ENCODE measurements at places on chromosomes 16 and 17.

- DNase-seq = no peak
Observed at GRCh38 chr17:41976142-41976768, 9.7 kb downstream of the CNP start.

GRCh38 chr17:41013606-41014005, 4.7 kb upstream of the KRTAP3-1 start:
- peak; percentile 5 for DNase-seq

DNA sequence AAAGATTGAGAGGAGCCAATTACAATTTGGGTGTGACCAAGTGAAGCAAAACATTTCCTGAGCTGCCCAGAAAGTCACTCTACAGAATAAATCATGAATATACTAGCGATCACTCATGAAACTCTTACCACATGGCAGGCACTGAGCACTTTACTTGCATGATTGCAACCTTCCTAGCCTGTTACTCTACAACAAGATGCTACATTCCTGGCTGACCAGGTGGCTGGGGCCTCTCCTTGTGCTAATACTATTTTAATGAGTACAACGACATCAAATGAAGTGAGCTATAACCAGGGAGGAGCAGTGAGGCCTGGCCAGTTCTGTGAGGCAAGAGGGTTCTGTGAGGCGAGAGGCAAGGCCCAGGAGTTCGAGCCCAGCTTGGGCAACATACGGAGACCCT, 75.2 kb downstream of the CPPED1 start:
- no peak for DNase-seq

- DNase-seq = no peak
Observed at GRCh38 chr16:10178080-10178479, 4.1 kb downstream of the GRIN2A start.

DNA sequence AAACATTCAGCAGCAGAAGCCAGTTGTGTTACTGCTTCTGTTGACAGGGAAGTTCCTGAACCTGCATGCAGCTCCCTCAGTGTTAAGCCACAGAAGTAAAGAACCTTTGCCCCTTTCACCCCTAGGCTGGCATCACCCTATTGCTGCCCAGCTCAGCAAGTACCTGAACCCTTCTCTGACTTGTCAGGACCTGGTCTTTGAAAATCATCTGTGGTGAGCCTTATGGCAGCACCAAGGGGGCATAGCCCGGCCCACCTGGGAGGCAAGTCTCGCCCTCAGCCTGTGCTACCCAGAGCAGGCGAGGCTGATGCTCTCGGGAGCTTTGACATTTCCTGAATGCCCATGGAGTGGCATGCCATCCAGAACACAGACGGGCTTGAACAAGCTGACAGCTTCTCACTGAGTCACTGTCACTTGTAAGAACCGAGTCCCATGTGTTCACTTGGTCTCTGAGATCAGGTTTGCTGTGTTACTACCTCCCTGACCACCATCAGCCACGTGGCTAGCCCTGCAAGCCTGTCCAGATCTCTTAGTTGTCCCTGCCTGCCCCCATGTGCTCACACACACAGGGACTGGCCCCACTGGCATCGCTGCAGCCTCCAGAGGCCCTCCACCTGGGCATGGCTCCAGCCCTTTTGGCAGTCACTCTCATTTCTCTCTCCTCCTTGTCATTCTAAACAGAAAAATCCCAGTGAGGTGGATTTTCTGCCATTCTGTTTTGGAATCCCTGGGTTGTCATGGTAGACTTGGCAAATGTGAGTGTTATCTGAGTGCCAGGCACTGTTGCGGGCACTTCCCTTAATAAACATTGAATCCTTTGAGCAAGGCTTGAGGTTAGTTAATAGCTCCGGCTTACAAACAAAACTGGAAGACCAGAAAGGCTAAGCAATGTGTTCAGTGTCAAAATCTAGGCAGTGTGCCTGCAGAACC, 2.9 kb upstream of the CARMIL2 start:
- no peak for DNase-seq

DNA sequence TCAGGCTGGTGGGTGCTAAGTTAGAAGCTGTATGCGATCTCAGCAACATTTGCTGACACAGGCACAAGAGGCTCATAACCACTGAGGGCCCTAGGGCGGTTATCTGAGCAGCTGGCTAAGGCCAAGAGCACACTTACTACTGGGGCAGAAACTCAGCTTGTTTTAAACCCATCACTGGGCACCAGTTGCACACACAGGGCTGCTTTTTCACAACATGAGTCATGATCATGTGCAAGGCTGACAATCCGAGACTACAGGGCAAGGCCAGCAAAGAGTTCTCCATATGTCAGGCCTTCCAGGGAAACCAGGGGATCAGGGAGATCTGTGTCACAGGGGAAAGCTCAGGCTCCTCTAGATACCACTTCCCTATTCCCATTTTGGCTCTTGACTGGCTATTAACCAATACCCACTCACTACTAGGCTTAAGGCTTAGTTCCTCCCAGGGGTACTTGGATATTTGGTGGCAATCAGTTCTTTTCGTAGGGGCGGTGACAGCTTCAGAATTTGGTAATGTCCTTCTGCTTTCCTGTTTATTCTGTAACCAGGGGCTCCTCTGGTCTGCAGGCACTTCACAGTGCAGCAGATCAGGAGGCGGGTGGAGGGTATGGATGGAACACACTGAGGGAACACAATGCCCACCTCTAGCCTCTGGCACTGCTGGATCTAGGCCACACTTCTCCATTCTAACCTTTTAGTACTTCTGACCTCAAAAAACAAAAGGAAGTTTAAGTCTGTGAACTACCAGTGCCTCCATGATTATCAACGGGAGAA, 44.9 kb upstream of the ERN1 start:
- DNase-seq = peak; percentile 82

DNA sequence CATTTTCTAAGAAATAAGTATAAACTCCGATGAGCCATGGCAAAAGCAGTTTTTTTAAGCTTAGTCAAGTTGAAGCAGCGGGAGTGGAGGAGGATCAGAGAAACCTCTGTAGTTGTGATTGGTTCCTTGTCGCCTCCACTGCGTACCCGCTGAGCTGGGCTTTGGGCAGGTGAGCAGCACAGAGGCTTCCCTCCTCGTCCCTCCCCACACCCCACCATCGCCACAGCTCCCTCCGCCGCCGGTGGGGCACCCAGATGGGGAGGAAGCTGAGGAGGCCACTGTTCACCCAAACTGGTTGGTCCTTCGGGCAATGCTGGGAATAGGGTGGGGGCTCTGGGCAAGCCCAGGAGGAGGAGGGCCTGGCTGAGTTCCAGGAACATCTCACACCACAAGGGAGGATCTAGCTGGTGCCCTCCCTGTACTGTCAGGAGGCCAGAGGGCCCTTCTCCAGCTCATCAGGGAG, 5.2 kb upstream of the MRPL38 start:
- no peak for DNase-seq

- DNase-seq = no peak
Observed at GRCh38 chr16:69904495-69905170, 46.5 kb upstream of the CLEC18A start.

DNA sequence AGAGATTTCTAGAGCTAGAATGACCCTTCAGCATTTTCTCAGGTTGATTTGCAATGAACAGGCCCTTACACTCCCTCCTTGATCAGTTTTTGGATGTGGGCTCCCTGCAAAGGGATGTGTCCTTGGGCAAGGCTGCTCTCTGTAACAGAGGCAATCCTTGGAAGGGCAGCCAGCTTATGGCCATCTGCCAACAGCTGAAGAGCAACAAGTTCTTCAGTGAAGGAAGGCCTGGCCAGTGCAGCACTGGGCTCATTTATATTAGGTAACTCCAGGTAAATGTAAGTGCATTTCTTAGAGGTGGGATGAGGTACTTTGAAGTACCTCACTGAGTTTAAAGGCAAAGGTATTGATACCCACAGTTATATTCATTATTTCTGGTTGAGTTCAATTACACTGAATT, 114.3 kb upstream of the KCNJ16 start:
- no peak for DNase-seq

GRCh38 chr16:84883301-84883700, 63.5 kb downstream of the CRISPLD2 start:
- DNase-seq = no peak

DNA sequence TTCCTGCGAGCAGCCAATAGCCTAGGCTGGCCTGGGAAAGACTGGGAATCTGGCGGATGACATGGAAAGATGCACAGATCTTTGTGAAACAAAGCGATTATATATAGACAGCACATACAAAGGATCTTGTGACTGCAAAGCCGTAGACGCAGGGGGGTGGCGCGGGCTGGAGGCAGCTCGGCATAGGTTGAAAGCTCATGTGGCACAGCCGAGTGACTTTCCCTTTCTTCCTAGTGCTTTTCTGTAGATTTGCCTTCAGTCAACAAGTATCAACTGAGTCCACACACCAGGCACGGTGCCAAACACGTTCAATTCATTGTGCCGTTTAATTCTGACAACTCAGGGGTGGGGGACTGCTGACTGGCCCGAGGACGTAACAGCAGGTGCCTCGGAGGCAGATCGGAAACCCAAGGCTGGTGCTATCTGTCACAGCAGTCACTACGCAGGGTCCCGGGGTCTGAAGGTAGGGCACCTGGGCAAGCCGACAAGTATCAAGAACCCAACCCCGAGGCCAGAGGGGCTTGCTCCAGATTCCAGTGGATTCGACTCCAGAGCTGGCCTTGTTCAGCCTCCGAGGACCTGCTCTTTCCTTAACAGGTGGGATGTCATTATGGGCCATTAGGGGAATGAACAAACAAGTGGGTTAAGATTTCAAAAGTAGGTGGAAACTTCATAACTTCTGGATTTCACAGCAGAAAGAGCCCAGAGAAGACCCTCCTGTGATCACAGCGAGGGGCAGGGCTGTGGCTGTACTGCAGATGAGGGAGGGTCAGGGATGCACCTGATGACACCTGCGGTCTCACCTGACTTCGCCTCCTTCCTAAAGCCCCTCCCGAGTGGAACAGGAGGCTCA, 5.9 kb downstream of the PAM16 start:
- DNase-seq = peak; percentile 11

GRCh38 chr16:81483970-81484595, 39.5 kb downstream of the CMIP start:
- DNase-seq = no peak

- peak; percentile 34 for DNase-seq
Observed at GRCh38 chr16:50473356-50473945, 74.7 kb upstream of the NKD1 start.

- DNase-seq = no peak
Observed at GRCh38 chr17:1486802-1487695, 5.4 kb downstream of the MYO1C start.

DNA sequence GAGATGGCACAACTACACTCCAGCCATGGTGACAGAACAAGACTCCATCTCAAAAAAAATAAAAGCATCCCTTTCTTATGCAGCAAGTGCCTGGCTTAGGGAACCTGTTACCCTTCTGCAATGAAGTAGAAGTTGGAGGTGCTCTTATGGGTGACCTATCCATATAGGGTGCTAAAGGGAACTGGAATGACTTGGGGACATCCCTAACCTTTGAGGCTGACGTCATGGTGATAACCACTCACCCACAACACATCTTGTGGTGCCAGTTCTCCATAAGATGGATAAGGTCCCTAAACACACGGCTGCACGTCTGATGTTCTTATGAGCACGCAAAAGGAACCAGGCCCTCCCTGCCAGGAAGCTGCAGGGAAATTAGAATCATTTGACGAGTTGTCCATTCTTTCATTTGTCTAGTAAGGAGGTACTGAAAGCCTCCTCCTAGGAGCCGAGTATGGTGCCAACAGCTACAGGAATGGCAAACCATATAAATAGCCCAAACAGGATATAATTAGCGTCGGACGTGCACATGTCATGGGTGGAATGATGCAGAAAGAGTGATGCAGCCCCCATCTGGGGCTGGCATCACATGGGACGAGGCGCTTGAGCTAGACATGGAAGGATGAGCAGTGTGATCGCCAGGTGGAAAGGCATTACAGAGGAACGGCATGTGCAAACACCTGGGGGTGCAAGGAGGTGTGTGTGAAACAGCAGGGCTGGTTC, 52.5 kb downstream of the ARHGAP27 start:
- no peak for DNase-seq

DNA sequence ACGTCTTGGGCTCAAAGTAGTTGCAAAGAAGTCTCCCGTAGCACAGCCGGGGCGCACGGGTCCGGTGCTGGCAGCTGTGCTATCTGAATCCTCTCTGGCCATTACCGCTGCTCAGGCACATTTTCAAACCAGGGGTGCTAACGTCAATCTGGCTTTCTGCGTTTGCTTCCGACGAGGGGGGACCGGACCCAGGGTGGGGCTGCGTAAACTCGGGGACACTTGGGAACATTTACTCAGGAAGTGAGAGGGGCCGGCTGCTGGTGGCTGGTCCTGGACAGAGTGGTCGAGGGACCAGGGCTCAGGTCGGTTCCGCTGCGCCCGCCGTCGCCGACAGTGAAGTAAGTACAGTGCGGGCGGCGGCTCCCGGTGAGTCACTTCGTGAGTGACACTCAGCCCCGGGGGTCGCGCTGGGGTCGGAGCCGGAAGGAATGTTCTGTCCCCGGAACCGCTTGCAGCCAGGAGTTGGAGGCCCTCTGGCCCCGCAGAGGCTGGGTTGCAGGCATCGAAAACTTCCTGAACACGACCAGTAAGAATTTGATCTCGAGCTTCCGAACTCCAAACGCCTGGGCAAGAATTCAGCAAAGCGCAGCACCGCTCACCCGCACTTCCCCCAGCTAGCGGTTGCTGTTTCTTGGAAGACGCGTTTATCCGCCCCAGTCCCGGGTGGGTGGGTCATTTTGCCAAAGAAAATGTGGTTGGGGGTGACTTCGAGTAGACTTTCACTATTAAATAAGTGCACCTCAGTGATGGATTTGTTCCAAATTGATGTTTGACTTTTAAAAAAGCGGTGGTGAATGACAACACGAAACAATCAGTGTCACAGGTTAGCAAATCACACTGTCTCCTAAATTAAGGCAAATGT, 1.4 kb upstream of the HS3ST3B1 start:
- DNase-seq = peak; percentile 57

GRCh38 chr17:72393553-72393952, 272.7 kb downstream of the SOX9 start:
- peak; percentile 96 for DNase-seq

DNA sequence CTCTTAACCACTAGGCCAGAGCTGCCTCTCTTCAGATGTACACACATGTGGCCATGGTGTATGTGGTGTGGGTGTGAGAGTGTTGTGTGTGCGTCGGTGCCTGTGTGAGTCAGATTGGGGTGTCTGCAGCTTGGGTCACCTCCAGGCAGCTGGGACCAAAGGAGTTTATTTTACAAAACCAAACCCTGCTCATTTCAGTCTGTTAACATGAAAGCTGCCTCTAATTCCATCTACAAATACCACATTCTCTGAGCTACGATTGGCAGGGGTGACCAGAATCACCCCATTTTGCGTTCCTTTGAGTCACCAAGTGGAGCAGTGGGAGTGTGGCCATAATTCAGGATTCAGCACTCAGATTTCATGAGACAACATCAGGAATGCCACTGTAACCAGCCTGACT, 105.3 kb downstream of the IRX5 start:
- no peak for DNase-seq

- no peak for DNase-seq
Observed at GRCh38 chr16:54817940-54818574, 112.6 kb upstream of the IRX5 start.

DNA sequence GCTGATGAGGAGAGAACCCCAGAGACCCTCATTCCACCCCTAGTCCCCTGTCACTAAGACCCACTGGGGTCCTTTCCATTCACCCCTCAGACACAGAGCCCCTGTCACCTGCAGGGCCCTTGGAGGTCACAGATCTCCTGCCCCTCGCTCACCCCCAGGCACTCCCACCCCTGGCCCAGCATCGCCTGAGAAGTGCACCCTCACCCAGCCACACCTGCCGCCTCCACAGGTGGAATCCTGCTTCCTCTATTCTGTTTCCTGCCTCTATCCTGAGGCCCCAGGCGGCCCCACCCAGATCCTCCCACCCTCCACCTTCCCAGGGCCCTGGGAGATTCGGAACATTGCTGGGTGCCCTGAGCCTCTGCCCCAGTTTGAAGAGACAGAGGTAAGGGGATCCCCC, 13.8 kb upstream of the KRT17 start:
- no peak for DNase-seq

GRCh38 chr16:58027161-58027915, 1.8 kb downstream of the MMP15 start:
- no peak for DNase-seq
